ENCODE measurements at places on chromosomes 13 and 19.

GRCh38 chr19:33290956-33291622 is 11.2 kb downstream of the CEBPA start:
- no peak for DNase-seq

DNA sequence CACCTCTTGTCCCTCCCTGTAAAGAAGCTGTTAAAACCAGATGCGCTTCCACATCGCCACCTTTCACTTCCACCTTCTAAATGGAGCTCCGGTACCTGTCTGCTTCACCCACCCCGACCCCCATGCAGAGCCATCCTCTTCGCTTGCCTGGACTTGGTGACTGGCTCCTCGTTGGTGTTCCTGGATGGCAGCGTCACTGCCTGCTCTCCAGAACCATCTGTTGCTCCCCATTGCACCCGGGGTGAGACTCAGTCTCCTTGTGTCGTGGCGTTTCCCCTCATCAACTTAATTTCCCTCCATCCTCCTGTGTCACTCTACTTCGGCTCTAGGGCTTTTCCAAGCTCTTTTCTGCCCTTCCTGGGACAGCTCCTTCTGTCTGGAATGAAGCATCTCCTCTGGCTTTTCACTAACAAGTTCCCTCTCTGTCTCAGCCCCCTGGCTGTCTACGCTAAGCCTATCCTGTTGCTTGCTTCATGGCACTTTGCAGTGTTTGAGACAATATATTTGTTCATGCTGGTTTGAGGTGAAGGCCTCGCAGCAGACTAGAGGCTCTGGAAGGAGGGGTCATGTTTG is 10.3 kb downstream of the CEBPG start:
- no peak for DNase-seq

GRCh38 chr13:33125821-33126570 is 109.8 kb downstream of the KL start:
- no peak for DNase-seq

DNA sequence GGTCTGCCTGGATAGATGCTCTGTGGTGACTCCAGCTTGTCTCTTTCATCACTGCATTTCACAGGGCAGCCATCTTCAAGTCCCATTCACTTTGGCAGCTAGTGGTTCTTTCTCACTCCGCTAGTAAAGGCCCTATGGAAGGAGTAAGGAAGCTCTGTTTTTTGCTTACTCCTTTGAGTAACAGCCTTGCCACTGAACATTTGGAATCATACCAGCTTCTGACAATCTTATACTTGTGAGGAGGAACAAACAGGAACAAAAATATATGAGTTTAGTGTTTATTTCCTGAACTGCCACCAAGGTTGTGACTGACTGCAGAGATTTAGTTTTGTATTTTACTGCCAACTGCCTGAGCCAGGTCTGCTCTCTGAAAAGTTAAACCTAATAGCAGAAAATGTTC is 38.7 kb downstream of the KCTD4 start:
- no peak for DNase-seq

DNA sequence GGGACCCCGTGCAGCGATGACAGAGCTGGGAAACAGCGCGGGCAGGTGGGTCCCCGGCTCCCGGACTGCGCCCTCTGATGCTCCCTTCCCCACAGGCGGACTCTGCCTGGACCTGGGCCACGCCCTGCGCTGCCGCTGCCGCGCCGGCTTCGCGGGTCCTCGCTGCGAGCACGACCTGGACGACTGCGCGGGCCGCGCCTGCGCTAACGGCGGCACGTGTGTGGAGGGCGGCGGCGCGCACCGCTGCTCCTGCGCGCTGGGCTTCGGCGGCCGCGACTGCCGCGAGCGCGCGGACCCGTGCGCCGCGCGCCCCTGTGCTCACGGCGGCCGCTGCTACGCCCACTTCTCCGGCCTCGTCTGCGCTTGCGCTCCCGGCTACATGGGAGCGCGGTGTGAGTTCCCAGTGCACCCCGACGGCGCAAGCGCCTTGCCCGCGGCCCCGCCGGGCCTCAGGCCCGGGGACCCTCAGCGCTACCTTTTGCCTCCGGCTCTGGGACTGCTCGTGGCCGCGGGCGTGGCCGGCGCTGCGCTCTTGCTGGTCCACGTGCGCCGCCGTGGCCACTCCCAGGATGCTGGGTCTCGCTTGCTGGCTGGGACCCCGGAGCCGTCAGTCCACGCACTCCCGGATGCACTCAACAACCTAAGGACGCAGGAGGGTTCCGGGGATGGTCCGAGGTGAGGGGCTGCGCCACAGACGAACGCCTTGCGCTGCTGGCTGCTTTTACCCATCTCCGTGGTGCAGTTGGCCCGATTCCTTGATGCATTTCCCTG is 7.8 kb upstream of the SELENOV start:
- DNase-seq, result no peak

GRCh38 chr19:53908106-53908934 is 758 bp upstream of the CACNG7 start:
- DNase-seq, result peak; percentile 19

DNA sequence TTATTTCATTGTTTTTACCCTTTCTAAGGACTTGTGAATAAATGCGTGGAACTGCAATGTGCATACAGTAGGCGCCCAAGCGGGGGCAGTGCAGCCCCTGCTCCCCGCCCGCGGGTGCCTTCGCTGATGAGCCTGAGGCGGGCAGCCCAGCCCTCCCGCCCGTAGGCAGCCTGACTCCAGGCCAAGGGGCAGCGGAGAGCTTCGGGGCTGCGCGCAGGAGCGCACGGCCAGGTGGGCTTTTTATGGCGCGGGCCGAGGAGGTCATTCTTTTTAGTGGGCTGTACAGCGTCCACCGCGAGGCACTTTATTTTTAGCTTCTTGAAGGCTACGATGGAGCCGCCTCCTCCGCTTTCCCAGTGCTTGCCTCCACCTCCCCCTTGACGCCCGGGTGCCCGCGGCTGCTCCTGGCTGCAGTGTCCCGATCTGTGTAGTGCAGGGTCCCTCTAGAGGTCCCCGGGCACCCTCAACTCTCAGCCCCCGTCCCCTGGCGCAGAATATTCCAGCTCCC is 60.5 kb downstream of the CCNE1 start:
- DNase-seq, result no peak

GRCh38 chr13:26604784-26605545 is 47.5 kb downstream of the WASF3 start:
- DNase-seq, result no peak

DNA sequence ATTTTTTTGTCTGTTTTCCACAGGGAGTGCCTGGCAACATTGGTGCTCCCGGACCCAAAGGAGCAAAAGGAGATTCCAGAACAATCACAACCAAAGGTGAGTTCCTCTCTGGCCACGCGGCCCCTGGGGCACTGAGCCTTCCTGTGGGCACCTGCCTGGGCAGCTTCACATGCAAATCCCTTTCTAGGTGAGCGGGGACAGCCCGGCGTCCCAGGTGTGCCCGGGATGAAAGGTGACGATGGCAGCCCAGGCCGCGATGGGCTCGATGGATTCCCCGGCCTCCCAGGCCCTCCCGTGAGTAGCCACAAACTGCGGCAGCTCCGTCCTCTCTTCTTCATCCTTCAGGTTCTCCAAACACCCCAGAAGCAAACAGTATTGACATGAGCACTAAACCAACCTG is 99.4 kb downstream of the RAB20 start:
- DNase-seq, result no peak

- no peak for DNase-seq
Measured at GRCh38 chr19:45547965-45548609, 36.5 kb downstream of the OPA3 start.

DNA sequence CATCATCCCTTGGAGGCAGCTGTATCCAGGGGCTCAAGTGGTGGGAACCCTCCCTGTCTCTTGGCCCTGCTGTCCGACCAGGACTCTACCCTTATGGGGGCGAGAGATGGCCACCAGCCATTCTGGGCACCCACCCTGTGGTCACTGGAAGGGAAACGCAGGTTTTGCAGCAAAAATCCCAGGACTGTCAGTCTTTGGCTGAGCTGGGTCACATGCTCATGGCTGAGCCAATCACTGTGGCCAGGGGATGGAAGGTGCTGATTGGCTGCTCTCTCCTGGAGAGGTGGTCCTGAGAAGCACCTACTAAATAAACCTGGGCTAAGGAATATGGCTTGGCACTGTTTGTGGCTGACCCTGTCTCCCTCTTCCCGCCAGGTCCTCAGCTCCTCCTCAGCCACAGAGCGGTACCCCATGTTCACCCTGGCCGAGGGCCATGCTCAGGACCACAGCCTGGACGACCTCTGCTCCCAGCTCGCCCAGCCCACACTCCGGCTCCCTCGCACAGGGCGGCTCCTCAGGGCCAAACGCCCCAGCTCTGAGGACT is 8.9 kb downstream of the ATG4D start:
- no peak for DNase-seq

- DNase-seq, result no peak
Measured at GRCh38 chr19:35549174-35549788, 3.9 kb downstream of the TMEM147 start.

DNA sequence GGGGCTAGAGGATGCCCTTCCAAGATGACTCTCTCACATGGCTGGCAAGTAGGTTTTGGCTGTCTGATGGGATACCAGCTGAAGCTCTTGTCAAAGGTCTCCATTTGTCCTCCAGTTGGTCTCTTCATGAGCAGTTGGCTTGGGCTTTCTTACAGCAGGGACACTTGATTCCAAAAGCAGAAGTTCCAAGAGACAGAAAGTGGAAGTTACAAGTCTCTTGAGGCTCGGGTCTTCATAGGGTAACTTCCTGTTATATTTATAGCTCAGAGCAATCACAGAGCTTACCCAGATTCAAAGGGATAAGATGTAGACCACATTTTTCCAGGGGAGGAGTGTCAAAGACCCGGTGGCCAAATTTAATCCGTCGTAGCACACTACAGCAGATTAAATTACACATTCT is 440.0 kb downstream of the RFC3 start:
- no peak for DNase-seq

GRCh38 chr13:40477623-40478608 is 188.5 kb downstream of the FOXO1 start:
- DNase-seq, result no peak

DNA sequence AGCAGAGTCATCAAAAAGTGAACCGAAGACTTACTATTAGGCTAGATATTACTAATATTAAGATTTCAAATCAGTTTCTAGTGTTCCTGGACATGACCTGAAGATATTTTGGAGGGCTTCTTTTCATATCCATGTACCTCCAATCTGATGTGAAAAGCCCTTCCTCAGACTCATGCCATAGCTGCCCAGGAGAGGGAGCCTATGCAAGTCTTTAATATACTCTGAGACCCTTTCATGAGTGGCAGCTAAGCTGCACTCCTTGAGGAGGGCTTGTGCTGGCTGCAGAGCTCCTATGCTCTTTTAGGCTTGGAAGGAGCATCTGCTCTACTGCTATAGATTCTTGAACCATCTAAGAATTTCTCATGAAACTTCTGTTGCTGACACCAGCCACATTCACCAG is 715.3 kb downstream of the OLFM4 start:
- DNase-seq, result no peak
